ENCODE measurements at places on chromosomes 6 and 20. TPM values are rescaled to one million over a fixed set of nuclear protein-coding genes. Genes with fewer than 3 reads are reported as not detected.

Gene DEF6
- total RNA-seq = 0.87 TPM

Gene SPATS1
- not detected for total RNA-seq

Gene LPA
- total RNA-seq = not detected

Gene SLC17A1
- total RNA-seq = not detected

Gene GATA5
- total RNA-seq = 0.50 TPM

Gene GPX5
- total RNA-seq = not detected

Gene PLCB4
- 2.1 TPM for total RNA-seq

Gene TRIM15
- total RNA-seq = not detected

Gene MROH8
- total RNA-seq = 1.4 TPM

Gene RIN2
- 58.7 TPM for total RNA-seq

Gene VGLL2
- total RNA-seq = not detected

Gene FERMT1
- 5.2 TPM for total RNA-seq

Gene FIG4
- total RNA-seq = 39.5 TPM

Gene OR2H1
- total RNA-seq = not detected

Gene PLEKHG1
- total RNA-seq = 1.3 TPM

Gene PRDM13
- under 0.01 TPM for total RNA-seq

Gene KCNS1
- 1.00 TPM for total RNA-seq

Gene KCNK15
- total RNA-seq = 1.6 TPM

Gene NTSR1
- 3.1 TPM for total RNA-seq

Gene SLC52A3
- total RNA-seq = not detected

Gene UST
- 27.1 TPM for total RNA-seq

Gene TDRD6
- 0.12 TPM for total RNA-seq

Gene TGM3
- not detected for total RNA-seq

Gene HCK
- total RNA-seq = not detected

Gene CDSN
- not detected for total RNA-seq
